A549 treated with dexamethasone at 1 μM for 4 hours (cell line): ENCODE measurements at places on chromosomes 11 and 22. TPM values are rescaled to one million over a fixed set of nuclear protein-coding genes. Genes with fewer than 3 reads are reported as not detected.

The CHST1 gene
- total RNA-seq = 1.3 to 2.0 TPM (median 1.6 TPM) in 5 replicates

The L3MBTL2 gene
- total RNA-seq = 17.9 to 19.2 TPM (median 18.7 TPM) in 5 replicates

The OR10A3 gene
- not detected in 5 replicates for total RNA-seq

The ZC3H7B gene
- total RNA-seq = 16.3 to 26.5 TPM (median 25.6 TPM) in 5 replicates

The FOSL1 gene
- total RNA-seq = 101 to 162 TPM (median 128 TPM) in 5 replicates
